Posterior cingulate gyrus (tissue), 11 donors: ENCODE measurements at places on chromosomes 3 and 15.

DNA sequence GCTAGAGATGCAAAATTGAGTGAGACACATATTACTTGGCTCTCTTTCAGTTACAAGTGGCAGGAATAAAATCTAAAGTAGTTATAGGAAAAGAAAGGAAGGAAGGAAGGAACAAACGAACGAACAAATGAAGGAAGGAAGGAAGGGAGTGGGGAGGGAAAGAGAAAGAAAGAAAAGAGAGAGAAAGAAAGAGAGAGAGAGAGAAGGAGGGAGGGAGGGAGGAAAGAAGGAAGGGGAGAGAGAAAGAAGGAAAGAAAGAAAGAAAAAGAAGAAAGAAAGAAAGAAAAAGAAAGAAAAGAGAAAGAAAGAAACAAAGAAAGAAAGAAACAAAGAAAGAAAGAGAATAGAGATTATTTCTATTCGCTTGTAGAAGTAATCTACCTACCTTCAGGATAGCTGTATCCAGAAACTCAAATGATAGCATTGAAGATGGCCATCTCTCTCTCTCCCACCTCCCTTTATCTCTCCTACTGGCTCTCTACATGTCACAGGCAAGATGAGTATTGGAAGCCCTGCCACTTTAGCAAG is 229.7 kb upstream of the TLE3 start:
- DNase-seq, result no peak

DNA sequence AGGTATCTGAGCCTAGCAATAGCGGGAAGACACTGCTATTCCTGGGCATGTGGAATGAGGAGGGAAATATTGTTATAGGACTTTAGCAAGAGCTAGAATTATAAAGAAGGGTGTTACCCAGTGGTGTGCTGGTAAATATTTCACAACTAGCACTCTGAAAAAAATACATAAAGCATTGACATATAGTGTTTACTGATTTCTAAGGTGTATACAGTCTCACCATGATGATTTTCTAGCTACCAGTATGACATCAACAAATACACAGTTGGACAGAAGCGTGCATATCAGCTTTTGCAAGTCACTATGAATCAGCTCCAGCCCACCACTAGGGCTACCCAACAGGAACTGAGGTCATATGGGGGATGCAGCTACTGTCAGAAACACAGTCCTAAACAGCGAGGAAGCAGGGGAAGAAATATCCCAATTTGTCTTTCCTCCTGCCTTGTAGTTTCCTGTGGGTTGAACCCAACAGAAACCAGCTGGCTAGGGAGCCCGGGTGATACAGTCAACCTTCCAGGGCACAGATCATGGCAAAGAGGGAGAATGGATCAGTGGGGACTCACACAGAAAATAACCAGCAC is 39.6 kb downstream of the HGD start:
- DNase-seq, result no peak

DNA sequence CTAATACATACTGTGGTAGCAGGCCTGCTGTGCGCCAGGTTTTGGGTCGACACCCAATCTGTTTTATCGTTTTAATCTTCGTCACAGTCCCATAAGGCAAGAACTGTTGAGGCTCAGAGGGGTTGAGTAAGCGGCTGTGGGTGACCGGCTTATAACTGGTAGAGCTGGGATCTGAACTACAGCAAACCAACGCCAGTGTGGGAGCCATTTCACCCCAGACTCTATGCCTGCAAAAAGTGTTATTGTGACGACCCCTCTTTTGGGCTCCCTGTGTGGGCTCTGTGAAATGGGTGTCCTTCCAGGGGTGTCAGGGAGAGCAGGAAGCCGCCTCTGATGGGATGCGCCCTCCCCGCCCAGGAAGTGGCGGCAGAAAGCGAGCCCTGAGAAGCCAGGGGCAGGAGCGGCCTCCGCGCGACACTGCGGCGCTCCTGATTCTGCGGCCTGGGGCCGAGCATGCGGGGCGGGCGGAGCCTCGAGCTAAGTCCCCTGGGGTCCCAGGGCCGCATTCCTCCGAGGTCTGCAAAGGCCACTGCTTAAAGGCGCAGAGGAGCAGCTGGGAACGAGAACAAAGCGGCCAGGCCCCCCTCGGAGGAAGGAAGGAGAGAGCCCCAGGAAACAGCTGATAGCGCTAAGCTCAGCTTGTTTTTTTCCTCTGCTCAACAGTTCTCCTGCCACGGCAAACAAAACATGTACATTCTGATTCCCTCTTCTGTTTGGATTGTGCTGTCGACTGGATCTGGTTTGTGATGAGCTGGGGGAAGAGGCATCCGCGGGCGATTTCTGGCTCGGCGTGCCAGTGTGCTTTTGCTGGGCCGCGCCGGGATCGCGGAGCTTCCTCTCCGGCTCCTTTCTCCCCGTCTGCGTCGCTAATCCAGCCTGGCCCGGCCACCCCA is 33.9 kb downstream of the GRK7 start:
- no peak for DNase-seq

DNA sequence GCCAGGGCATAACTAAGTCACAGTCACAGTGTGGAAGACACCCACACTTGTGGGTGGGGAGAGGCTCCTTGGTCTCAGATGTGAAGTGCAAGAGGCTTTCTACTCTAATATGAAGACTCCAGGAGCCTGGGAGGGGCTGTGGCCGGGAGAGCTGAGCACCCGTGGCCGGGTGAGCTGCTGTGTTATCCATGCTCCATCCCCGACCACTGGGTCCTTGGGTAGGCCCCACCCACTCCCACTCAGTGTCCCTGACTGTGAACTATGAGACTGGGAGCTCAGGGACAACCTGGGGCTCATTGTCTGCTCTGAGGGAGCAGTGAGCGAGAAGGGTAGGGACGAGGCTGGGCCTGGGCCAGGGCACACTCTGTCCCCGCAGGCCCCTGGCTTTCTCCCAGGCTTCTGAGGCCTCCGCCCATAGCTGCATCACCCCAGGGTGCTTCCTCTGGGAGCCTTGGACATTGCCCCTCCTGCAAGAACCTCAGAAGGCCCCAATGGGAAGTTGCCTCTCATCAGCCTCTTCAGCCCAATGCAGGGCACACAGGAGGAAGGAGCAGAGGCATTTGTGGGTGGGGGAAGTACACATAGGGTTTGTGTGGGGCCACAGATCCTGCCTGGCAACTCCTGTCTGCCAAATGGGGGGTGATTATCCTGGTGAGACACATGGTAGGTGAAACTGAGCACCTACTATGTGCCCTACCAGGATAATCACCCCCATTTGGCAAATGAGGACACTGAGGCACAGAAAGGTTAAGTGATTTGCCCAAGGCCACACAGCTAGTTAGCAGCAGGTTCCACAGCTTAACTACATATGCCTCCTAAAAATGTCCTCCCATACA is 2.4 kb downstream of the ANPEP start:
- no peak for DNase-seq

DNA sequence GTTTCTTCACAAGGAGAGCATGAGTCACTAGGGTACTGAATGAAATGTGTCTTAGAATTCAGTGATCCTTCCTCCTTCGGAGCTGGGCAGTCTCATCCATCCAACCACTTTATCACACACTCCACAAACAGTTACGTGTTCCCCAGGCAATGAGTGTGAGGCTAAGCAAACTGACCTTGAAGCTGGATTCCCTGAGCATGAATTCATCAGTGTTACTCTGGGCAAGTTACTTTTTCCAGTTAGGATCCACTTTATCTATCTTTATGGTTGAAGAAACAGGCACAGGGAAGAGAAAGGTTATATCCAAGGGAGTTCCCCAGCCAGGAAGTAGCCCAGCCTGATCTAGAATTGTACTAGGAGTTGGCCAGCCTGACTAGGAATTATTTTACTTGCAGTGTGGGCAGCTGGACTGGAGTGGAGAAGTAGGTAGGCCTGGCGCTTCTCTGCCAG is 17.1 kb upstream of the GCNT3 start:
- no peak for DNase-seq

- no peak for DNase-seq
Observed at GRCh38 chr3:17302774-17303173, 418.0 kb downstream of the PLCL2 start.

GRCh38 chr3:159635047-159635641 is 353.5 kb upstream of the IL12A start:
- DNase-seq, result no peak

DNA sequence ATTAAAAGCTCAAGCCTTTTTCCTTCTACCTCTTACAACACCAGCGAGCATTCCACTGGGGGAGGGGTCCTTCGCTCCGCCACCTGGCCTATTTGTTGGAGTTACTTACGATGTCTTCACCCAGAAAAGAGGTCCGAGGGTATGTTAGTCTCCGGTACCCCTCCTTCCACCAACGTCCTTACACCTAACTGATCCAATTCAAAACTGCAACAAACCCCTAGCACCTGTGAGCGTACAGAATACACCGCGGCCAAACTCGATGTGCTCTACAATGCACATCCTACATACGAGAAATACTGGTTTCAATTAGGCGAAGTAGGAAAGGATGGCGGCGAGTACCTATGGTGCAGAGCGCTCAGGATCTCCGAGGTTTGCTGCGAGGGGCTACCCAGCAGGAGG is 944 bp downstream of the SLITRK3 start:
- peak; percentile 14 for DNase-seq

DNA sequence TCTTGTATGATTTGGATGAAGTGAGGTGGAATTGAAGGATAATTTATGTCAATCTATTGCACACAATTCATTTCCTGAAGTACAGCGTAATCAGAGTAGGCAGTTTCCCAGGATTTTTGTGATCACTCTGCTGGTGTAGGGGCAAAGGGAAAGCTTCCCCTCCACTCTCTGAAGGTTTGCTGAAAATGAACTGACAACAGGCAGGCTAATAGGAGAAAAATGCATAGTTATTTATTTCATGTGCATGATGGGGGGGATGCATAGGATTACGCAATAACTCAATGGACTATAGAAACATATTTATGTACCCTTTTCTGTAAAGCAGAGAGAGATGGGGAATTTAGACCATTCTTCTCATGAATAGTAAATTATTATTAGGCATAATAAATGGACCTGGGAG is 872.9 kb downstream of the NAALADL2 start:
- no peak for DNase-seq

- DNase-seq, result no peak
Observed at GRCh38 chr3:32733631-32734229, 48.7 kb downstream of the CNOT10 start.

- DNase-seq, result peak; percentile 33
Observed at GRCh38 chr3:43153216-43154083, 47.6 kb upstream of the POMGNT2 start.

- no peak for DNase-seq
Observed at GRCh38 chr15:88907111-88907510, 6.1 kb downstream of the MFGE8 start.

DNA sequence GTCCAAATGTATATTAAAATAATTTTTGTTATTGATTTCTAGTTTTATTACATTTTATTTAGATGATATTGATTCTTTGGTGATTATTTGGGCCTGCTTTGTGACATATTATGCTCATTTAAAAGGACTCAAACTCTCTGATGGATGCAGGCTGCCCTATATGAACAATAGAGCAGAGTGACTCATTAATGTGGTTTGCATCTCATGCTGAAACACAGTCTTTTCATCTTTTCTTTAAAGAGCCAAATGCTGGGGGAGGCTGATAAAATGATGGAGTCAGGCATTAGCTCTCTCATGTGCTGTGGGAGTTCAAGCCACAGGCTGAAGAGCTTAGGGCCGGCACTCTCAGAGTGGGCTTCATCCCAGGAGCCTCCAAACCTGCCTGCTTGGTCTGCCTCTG is 7.2 kb downstream of the PLA1A start:
- DNase-seq, result no peak

DNA sequence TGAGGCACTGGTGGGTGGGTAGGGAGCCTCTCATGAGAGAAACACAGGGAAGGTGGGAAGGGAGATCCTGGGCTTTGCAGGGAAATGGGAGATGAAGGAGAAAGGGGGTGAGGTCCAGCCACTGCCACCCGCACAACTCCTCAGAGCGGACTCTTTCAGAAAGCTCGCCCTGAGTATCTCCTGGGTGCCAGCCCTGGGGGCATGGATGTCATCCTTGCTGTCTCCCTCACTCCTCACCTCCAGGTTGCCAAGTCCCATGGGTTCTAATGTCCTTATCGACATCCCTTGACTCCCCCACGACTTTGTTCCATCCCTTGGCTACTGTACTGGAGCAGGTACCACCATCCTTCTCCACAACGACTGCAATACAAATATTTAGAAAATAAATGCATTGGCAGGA is 40.9 kb downstream of the SYNM start:
- no peak for DNase-seq

- DNase-seq, result no peak
Observed at GRCh38 chr3:111675846-111676210, 80.7 kb upstream of the ZBED2 start.

DNA sequence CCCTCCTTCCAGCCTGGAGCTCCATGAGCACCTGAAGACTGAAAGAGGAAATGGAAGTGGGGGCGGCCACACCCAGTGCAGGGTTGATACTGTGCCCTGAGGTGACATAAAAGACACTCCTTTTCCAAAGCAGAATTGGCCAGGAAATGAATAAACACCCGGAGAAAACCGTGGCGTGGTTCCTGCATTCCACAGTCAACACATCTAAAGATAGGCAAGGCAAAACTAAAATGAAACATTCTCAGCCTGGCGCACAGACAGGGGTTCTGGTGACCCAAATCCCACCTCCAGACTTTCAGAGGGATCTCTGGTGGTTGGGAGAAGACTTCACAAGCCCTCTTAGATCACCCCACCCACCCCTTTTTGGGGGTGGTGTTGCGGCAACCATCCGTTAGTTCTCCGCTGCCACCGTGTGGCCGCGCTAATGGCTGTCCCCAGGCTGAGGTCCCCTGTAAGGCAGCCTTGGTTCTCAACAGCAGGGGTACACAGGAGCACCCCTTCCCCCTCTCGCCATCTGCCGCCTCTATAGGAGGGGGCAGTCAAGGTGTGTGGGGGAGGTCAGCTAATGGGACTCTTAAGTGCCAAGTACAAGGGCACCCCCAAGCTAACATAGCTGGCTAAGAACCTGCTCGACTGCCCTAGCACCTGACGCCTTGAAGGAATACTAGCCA is 2.5 kb upstream of the MST1R start:
- DNase-seq, result peak; percentile 94

DNA sequence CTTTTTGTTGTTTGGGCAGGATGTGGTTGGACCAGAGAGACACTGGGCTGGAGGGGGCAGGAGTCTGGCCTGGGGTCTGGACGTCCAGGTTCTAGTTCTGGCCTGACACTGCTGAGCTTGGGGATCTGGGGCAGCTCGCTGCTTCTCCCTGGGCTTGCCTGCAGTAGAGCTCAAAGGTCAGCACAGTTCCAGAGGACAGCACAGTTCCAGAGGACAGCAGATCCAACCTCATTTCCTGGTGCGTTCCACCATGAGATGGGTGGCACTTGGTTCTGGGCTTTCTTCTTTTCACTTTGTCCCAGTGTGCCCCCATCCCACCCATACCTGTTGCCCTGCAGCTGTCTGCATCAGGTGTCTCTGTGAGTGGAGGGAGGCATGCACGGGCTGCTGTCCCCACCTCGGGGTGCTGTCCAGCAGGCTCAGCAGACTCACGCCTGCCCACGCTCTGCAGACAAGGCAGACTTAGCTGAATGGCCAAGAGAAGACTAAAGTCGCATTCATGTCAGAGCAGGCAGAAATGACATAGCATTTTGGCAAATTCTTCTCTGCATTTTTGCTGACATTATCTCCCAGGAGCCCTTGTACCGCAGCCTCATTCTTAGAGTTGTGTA is 16.7 kb downstream of the CACNA2D3 start:
- DNase-seq, result no peak

- no peak for DNase-seq
Observed at GRCh38 chr3:175246766-175247165, 387.6 kb downstream of the NAALADL2 start.
